ENCODE measurements at places on chromosomes 16 and 17. TPM values are rescaled to one million over a fixed set of nuclear protein-coding genes. Genes with fewer than 3 reads are reported as not detected.
A peak's percentile ranks its signal among the peaks of the same experiment; 100 is the strongest.

Gene C17orf107
- total RNA-seq: 0.92 TPM

Gene ZG16
- total RNA-seq: not detected

Gene CIAPIN1
- 80.8 TPM for total RNA-seq

Gene CACNG1
- total RNA-seq: not detected

Gene ZPBP2
- not detected for total RNA-seq

Gene PSMD7
- total RNA-seq: 152 TPM

Gene KRT20
- not detected for total RNA-seq

Gene NPB
- 0.20 TPM for total RNA-seq

Gene IKZF3
- not detected for total RNA-seq

Gene TM4SF5
- not detected for total RNA-seq

Gene OTOA
- not detected for total RNA-seq

Gene VPS9D1
- total RNA-seq: 5.9 TPM

Gene DCAF7
- total RNA-seq: 31.3 TPM

- DNase-seq: no peak
Measured at GRCh38 chr16:10849736-10850477, 27.1 kb upstream of the CIITA start.

GRCh38 chr17:64533784-64534183, 27.0 kb downstream of the CEP95 start:
- DNase-seq: no peak

GRCh38 chr17:66582373-66583111, 252.4 kb upstream of the CACNG5 start:
- no peak for DNase-seq

DNA sequence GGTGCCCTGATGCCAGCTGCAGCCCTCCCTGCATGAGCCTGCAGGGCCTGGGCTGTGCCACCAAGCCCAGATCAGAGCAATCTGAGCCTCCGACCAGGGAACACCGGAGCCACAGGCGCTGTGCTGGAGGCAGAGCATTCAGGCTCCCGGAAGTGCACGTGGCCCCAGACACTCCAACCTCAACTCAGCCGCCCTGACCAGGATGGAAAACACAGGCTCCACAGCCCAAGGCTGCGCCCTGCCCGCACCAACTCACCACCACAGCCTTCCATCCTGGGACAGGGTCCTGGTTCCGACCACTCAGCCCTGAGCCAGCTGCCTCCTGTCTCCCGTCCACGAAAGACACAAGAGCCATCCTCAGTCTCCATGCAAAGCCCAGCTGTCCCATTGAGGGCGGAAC, 18.5 kb downstream of the LMF1 start:
- DNase-seq: no peak

DNA sequence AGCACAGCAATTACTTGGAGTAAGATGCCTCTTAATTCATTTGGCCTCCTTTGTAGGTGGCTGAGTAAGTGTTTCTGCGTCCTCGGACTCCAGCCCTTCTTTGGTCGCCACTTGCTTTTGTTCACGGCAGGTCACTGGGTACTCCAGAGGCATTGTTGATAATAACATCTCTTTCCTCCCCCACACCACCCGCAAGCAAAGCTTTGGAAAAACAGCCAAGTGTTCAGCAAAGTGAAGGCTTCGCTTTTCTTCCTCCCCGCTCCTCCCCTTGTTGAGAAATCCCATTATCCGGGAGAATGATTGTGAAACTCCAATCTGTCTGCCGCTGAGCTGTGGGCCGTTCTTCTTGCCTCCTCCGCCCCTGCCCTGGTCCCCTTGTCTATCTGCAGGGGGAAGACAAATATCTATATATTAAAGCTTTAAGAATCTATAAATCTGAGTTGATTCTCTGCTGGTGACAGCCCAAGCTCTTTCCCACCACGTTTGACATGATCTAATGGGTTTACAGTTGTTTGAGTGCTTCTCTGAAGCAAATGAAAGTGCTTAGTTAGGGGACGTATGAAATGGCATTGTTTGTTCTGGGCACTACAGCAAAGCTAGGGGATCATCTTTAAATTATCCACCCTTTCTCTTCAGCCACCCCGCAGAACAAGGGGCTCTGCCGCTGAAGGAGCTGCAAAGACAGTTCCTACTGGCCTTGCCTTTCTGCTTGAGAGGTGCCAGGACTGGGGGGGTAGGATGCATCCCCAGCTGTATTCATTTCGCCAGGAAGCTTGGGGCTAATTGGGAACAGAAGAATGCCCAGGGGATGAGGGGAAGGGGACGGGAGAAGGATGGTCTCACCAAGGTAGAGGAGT, 167.1 kb downstream of the CCDC182 start:
- DNase-seq: no peak

- no peak for DNase-seq
Measured at GRCh38 chr17:6346156-6346786, 88.7 kb downstream of the AIPL1 start.

DNA sequence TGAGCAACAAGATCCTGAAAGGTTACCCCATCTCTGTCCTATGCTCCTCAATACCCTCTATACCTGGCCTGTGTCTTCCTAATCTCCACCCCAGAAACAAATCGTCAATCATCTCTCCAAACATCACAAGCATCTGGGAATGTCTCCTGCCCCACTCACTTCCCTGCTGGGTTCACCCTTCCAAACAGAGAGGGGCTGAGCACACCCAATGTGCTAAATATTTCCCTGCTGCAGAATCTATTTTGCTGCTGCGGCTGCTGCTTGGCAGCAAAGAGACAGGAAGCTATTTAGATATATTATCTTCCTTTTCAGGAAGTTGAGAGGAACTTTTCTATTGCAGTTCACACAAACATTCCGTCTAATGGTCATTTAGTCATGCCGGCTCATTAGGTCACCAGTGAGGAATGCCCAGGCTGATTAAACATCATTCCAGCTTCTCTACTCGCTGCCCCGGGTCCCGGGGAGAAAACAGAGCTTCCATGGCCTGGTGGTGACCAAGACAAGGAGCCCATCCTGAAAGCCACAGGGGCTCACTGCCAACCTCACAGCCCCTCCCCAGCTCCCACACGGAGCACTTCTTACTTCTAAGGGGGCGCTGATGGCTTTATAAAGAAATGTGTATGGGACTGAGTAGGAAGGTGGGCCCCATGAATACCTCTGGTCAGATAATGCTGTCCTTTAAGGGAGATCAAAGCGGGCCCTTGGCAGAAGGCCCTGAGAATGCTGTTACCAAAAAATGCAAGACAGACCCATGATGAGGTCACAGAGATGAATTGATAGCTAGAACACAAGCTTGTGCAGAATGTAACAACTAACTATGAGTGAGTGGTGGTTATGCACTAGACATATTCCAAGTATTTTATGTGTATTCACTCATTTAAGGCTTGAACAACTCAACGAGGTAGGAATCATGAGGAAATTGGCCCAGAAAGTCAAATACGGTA, 218.3 kb downstream of the SOX9 start:
- no peak for DNase-seq

DNA sequence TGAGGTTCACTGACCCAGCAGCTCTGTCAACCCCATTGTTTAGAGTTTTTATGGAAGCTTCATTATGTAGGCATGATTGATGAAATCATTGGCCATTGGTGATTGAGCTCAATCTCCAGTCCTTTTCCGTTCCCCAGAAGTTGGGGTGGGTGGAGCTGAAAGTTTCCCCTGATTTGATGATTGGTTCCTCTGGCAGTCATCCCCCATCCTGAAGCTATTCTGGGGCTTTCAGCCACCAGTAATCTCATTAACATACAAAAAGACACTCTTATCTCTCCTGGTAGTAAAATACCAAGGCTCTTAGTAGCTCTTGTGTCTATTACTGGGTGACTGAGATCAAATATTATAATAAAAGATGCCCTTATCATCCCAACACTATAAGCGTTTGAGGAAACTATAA, 67.1 kb downstream of the TANC2 start:
- no peak for DNase-seq

DNA sequence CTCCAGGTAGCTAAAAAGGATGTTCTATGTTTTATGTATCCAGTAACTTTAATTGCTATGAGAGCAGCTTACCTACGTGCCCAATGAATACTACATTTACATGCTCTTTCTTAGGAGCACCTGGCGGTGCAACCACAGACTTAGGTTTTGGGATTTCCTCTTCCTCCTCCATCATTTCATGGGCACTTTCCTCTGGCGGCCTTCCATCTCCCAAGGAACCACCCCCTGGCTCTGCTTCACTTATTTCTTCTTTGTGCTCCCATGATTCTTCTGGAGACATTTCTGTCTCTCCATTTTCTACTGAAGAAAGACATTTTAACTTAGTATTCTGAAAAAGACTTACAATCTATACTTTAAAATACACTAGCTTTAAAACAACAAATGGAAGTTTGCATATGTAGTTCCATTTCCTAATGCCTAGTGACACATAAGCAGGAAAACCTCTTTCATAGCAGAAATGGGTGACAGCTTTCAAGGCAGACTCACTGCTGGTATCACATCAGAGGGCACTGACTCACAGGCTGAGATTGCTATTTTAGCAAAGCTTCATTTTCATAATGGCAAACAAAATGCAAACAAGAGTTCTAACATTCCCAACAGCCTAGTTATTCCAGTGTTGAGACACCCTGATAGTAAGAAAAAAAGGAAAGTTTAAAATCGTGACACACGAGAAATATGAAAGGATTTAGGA, 19.1 kb downstream of the GSPT1 start:
- DNase-seq: peak; percentile 20

GRCh38 chr17:71417142-71417541, 703.7 kb upstream of the SOX9 start:
- no peak for DNase-seq

GRCh38 chr16:89491238-89491869, 993 bp upstream of the ANKRD11 start:
- DNase-seq: no peak

DNA sequence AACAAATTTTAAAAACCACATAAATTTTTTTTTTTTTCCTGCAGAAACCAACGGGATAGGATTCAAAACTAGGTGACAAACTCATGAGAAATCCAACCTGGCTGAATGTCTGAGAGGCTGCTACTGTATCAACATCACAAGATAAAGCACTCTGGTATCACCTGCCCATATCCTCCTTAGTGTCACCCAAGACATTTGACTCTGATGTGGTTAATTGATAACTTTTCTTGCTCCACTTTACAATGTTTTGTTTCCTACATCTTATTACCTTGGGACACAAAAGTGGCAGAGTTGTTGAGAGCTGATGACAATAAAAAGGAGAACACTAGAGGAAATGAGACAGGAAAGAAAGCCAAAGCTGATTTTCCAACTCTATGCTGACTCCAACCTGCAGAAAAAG, 4.0 kb upstream of the FBXL20 start:
- DNase-seq: no peak

DNA sequence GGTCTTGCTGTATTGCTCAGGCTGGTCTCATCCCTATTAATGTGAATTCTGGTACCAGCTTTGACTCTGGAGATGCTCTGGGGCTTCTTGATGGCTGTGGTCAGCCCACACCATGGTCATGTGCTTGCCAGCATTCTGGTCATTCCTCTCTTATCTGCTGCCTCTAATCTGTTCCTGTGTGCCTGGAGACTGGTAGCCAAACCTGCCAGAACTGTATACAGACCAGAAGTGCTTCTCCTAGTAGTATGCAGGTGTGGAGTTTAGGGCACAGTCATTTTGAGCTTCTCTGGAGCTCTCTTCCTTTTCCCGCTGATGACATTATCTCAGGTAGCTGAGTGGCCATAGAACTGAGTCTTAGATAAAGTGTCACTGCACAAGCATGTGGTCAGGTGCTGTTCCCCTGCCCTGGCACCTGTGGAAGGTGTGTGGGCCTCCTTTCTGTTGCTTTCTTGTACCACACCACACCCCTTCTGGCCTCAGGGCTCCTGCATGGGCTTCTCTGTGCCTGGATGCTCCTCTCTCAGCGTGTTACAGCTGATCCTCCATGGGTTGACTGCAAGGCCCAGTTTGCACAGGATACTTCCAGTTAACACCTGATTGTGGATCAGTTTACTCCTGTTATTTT, 162.7 kb downstream of the SPECC1 start:
- no peak for DNase-seq

GRCh38 chr17:48255759-48256158, 148.2 kb downstream of the SNX11 start:
- no peak for DNase-seq

GRCh38 chr16:85613604-85614337, 649 bp downstream of the GSE1 start:
- no peak for DNase-seq

DNA sequence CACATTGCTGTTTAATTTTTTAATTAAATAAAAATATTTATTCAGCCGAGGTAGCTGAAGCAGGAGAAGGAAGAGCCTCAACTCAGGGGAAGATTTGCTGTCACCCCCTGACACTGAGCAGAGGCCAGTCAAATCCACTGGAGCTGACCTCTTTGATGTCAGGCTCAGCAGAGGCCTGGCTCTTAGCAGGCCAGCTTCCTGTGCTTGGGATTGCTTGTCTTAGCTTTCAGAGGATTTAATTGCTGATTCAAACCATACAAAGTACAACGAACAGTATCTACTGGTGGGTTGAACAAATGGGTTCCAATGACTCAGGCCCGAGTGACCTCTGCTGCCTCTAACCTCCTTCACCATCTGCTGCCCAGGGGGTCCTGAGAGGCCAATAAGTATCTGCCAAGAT, 417.0 kb upstream of the HSBP1 start:
- DNase-seq: no peak

DNA sequence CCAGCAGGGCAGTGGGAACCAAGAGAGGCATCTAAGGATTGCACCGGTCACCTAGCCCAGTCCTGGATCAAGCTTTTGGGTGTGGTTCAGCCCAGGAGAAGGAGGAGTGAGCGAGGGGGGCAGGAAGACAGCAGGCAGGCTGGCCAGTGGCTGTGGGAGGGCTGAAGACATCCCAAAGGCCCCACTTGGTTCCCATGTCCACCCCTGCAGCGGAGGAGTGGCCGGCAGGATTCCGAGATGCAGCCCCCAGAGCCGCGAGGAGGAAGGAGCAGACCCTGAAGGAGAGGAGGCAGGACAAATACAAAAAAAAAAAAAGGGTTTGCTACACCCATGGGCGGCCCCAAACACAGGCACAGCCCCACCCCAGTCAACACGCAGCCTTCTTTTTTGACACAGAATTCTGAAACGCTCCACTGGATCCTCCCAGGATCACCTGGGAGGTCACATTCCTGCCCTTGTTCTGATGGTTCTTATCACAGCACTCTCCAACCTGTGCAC, 1.1 kb upstream of the SLC47A2 start:
- DNase-seq: no peak

DNA sequence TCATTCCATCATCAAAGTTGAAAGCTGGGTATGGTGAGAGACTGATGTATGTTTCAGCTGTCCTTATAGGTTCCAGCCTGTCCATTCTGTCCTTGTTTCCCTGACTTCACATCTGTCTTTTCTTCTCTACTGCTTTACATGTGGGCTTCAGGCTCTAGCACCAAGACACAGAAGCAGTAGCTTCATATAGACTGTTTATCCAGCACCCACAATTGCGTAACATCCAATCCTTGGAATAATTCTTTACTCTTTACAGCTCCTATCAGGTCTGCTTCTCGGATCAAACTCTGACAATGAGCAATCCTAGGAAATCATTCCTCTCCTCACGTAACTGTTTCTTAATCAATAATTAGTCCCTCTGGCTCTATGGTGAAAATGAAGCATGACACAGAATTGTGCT, 158.9 kb downstream of the CA10 start:
- DNase-seq: no peak
